ENCODE measurements at places on chromosomes 4 and X. TPM values are rescaled to one million over a fixed set of nuclear protein-coding genes. Genes with fewer than 3 reads are reported as not detected.
A peak's percentile ranks its signal among the peaks of the same experiment; 100 is the strongest.

DNA sequence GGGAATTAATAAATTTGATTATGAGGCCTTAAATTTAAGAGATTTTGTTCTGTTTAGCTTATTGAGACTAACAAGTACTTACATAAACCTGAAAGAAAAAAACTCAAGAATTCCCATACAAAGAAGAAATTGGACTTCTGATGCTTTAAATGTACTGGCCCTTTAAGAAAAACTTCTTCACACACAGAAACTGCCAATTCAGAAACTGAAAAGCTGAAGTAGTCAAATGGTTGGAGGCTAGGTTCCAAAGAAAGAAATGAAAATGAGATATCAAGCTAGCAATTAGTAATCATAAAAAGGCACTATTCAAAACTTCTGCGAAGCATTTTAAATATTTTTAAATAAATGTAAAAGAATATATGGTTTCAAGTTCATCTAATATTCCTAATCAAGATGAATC lies 151.3 kb downstream of the THOC2 start:
- no peaks in the 10 kb centered on the region for H3K27me3 ChIP-seq
- H3K36me3 ChIP-seq, result no peaks in the 10 kb centered on the region
- H3K4me1 ChIP-seq, result no peaks in the 10 kb centered on the region
- DNase-seq, result no peak
- no peak overlapping the region for H3K4me3 ChIP-seq
- no peak overlapping the region for H3K27ac ChIP-seq

GRCh38 chrX:11541510-11541909 lies 124.2 kb downstream of the ARHGAP6 start:
- no peak for DNase-seq
- no peaks in the 10 kb centered on the region for H3K36me3 ChIP-seq
- no peak overlapping the region for H3K27ac ChIP-seq
- no peak overlapping the region for H3K4me3 ChIP-seq
- H3K27me3 ChIP-seq, result no peaks in the 10 kb centered on the region

- H3K4me3 ChIP-seq, result no peak overlapping the region
- no peaks in the 10 kb centered on the region for H3K36me3 ChIP-seq
- no peak for DNase-seq
- no peaks in the 10 kb centered on the region for H3K27me3 ChIP-seq
These were observed 57.2 kb downstream of the CPZ start for GRCh38 chr4:8649631-8650361.

The ADGRL3 gene
- total RNA-seq, result not detected

GRCh38 chr4:140568507-140569306 lies at the start of gene UCP1:
TSS of gene UCP1 (minus strand) at chr4:140568961. CDS start at chr4:140568729, 232 bp downstream.
- no peaks in the 10 kb centered on the region for H3K27me3 ChIP-seq
- no peak within 1 kb of the TSS for H3K4me3 ChIP-seq
- H3K36me3 ChIP-seq, result no peaks in the 10 kb centered on the region
- H3K4me1 ChIP-seq, result no peaks in the 10 kb centered on the region
- H3K27ac ChIP-seq, result no peak within 1 kb of the TSS

- peak overlapping the region; percentile 54 for H3K27ac ChIP-seq
- H3K27me3 ChIP-seq, result no peaks in the 10 kb centered on the region
- no peaks in the 10 kb centered on the region for H3K36me3 ChIP-seq
- H3K4me3 ChIP-seq, result peak overlapping the region; percentile 17
- H3K4me1 ChIP-seq, result peaks cover 28% of the 10 kb centered on the region
- no peak for DNase-seq
These were observed 31.8 kb upstream of the CWH43 start for GRCh38 chr4:48954314-48954713.

DNA sequence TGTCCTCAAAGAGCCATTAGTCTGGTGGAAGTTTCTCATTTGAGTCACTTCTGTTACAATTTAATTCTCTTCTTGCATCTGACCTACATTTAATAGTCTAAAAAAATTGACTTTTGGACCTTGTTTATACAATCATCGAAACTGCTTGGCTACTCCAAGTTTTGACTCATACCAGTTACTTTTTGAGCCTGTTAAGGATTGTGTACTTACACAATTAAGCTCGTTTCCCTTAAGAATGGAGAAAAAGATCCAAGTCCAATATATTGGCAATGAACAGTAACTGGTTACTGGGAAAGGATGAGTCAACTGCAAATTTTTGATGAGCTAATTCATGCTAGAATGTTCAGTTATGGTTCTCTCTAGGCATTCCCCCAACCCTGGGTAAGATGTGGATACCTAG lies 58.2 kb downstream of the DCX start:
- H3K27ac ChIP-seq, result no peak overlapping the region
- no peaks in the 10 kb centered on the region for H3K36me3 ChIP-seq
- no peaks in the 10 kb centered on the region for H3K27me3 ChIP-seq
- DNase-seq, result no peak

The CEP44 gene
- 11.5 TPM for total RNA-seq

DNA sequence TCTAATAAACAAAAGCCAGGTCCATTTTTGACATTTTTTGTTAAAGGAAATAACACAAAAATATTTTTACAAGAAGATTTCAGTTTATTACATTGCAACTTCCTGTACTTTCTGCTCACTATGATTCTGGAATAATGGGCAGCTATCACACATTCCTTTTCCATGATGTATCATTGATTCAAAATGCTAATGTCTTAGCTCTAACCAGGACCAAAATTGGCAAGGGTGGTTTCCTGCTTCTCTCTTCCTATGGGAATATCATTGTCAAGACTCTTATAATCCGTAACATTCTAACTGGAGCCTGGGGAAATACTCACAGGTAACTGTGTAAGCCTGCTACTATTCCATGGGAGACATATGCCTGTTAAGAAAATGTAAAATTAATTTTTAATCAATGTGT lies 218.6 kb downstream of the DCAF12L2 start:
- no peaks in the 10 kb centered on the region for H3K4me1 ChIP-seq
- no peak overlapping the region for H3K27ac ChIP-seq
- no peak overlapping the region for H3K4me3 ChIP-seq
- no peak for DNase-seq

The GSX2 gene
- not detected for total RNA-seq

GRCh38 chrX:70497026-70497425 lies 52.4 kb downstream of the DLG3 start:
- DNase-seq, result no peak
- H3K27ac ChIP-seq, result no peak overlapping the region
- no peaks in the 10 kb centered on the region for H3K4me1 ChIP-seq
- H3K27me3 ChIP-seq, result no peaks in the 10 kb centered on the region
- no peak overlapping the region for H3K4me3 ChIP-seq

The POU4F2 gene
- total RNA-seq, result not detected

DNA sequence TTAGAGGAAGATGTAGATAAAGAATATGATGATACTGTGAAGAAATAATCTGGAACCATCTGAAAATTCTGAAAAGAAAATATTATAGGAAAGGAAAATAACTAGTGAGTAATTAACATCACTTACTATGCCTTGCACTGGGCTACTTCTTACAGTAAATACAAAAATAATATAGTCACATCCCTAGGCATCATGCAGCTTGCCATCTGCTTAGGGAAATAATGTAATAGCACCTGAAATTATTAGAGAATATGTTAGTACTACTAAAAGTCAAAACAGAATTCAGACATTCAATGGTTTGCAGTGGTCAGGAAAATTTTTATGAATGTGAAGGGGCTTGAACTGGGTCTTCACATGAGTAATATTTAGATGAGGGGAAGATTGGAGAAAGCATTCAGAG lies 272.2 kb upstream of the EMCN start:
- no peaks in the 10 kb centered on the region for H3K36me3 ChIP-seq
- no peaks in the 10 kb centered on the region for H3K4me1 ChIP-seq
- no peaks in the 10 kb centered on the region for H3K27me3 ChIP-seq
- H3K4me3 ChIP-seq, result no peak overlapping the region

DNA sequence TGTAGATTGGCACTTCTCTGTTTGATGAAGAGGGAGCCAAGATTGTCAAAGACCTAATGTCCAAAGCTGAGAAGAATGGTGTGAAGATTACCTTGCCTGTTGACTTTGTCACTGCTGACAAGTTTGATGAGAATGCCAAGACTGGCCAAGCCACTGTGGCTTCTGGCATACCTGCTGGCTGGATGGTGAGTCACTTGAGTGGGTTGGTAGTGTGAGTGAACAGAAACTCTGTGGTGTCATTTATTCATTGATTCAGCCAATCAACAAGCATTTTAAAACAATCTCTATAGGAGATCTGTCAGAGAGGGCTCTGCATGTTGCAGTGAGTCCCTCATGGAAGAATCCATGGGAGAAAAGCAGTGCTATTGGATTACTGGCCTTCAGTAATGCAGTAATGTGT lies 16.3 kb downstream of the TAF9B start:
- H3K36me3 ChIP-seq, result peaks cover 67% of the 10 kb centered on the region
- DNase-seq, result no peak
- H3K4me1 ChIP-seq, result no peaks in the 10 kb centered on the region
- no peak overlapping the region for H3K27ac ChIP-seq
- no peak overlapping the region for H3K4me3 ChIP-seq
- no peaks in the 10 kb centered on the region for H3K27me3 ChIP-seq

DNA sequence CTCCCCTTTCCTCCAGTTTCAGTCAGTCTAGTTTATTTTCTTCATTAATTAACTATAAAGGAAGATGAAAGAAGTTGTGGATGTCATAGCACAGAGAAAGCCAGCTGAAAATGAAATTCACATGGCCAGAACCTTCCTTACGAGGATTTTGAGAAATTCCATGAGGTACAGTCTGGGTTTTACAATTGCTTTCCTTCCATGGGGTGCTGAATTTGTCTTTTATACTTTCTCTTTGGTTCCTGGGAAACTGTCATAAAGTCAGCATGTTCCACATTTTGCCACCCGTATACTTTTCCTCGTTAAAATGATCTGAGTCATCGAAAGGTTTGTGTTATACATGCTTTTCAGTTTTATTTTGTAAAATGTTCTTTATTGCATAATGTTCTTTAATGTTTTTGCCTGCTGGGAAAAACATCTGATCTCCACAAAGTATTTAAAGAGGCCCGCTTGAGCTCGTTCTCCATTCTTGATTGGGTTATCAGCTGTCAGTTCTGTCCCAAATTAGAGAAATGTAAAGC lies 78.1 kb upstream of the CLDN34 start:
- no peak overlapping the region for H3K27ac ChIP-seq
- no peaks in the 10 kb centered on the region for H3K36me3 ChIP-seq
- no peaks in the 10 kb centered on the region for H3K27me3 ChIP-seq
- H3K4me1 ChIP-seq, result no peaks in the 10 kb centered on the region
- no peak overlapping the region for H3K4me3 ChIP-seq
- no peak for DNase-seq

The GLRA2 gene
- total RNA-seq, result not detected
